ENCODE measurements at places on chromosomes 2 and 18.

- no peak for DNase-seq
Observed at GRCh38 chr2:39657287-39657937, 8.3 kb upstream of the TMEM178A start.

DNA sequence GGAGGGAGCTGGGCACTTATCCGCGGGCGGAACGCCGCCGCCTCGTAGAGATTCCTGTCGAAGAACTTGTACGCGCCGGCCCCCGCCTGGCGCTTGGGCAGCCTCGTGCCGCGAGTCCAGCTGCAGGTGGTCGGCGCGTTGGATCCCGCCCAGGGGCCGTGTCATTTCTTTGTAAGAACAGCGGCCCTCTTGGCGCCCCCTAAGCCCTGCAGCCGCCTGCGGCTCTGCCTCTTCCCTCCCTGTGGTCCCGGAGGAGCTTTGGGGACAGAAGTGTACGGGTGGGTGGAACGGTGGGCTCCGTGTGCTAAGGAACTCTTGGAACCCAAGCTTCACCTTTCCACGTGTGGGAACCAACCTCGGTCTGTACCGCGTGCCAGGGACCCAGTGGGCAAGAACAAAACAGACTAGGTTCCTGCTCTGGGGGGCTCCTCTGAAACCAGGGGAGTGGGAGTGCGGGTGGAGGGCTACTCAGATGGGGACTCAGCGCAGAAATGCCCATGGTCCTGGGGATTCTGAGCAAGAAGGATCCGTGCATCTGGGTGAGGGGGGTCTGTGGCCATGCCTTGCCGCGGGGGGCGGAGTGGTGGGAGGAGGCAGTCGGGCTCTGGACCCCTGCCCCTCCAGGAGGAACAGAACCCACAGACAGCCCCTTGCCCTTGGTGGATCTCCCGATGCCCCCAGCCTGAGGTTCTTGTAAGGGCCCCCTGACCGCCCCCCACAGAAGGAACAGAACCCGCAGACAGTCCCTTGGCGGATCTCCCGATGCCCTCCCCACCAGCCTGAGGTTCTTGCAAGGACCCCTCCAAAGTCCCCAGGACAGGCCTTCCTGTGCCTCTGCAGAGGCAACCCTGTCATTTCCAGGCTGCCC lies 1.5 kb downstream of the GPC1 start:
- DNase-seq: no peak

DNA sequence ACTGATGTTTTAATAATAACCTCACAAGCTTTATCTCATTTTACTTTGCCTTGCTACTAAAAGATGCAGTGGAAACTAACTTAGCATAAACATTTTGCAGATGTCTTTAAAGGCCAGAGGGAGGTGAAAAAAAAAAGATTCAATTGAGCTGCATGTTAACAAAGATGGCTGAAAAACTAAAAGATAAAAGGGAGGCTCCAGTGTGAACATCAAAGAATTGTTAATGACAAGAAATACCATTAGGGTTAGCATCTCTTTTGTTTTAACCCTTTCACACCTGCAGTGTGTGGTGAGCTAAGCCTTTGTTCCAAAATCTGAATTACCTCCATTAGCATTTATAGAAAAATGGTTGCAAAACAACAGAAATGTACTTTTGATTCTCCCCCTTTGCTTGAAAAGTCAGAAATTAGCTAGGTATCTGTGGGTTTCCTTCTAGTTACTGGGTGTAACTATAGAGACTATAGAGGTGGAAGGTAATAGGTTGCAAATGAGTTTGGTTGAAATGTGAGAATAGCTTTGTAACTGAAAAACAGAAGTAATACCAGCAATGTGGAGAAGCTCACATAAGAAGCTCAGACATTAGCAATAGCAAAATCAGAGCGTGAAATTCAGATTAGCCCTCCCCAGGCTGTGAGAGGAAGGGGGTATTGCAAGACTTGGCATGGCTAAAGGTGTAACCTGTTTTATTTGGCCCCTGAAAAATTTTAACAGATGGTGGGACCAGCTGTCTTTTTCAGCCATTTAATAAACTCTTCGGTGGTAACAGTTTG lies 34.8 kb upstream of the SP5 start:
- no peak for DNase-seq

DNA sequence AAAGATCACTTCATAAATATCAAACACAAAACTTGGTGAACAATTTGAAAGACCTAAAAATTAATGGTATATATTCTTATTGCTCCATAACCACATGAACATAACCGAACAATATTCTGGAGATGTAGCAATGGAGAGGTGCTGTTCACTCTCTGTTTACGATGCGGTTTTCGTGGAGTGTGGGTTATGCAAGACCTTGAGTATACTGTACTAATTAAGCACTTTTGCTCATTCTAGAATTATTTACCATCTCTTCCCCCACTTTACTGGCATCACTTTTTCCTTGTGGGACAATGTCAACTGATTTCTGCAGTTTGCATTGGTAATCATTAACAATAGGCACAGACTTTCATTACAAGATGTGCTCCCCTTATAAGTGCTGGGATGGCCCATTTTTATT lies 97.6 kb downstream of the RAPH1 start:
- DNase-seq: no peak

All from C1 segment of cervical spinal cord (tissue), 14 donors.